Psoas muscle (tissue), 8 donors: ENCODE measurements at places on chromosomes 5 and 9. TPM values are rescaled to one million over a fixed set of nuclear protein-coding genes. Genes with fewer than 3 reads are reported as not detected.

DNA sequence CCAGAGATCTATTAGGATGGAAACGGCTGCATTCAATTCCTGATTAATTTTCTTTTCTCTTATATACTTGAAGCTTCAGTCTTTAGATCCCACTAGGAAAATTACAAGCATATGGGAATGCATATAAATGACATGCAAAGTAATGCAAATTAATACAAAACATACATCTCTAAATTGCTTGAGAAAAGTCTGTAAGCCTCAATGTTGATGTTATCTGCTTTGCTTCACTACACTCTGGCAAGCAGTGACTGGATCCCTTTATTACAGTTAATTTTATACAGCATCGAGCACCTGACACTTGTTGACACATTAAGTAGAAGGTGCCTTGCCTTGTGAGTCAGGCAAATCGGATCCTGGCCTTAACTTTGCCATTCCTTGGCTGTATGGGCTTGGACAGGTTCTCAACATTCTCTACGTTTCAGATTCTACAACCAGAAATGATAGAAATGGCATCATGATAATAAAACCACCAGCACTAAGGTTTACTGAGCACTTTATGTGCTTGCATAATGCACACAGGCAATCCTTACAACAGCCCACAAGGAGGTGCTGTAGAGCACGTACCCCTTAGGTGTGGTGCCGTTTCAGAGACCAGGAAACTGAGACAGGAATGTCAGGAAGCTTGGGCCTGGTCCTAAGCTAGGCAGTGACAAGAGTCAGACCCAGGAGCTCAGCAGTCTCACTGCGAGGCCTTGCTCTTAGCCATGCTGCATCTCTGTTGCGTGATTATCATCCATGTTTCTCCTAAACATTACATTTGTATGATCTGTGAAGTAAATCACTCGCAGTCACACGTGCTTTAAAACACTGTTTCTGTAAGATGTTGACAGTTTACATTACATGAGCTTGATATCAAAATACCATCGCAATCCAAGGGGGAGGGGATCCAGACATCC is 2.7 kb downstream of the GCNT4 start:
- no peak for DNase-seq

- DNase-seq = no peak
Measured at GRCh38 chr5:103523319-103523718, 39.3 kb downstream of the NUDT12 start.

- no peak for DNase-seq
Measured at GRCh38 chr5:2029206-2029605, 146.5 kb upstream of the IRX4 start.

DNA sequence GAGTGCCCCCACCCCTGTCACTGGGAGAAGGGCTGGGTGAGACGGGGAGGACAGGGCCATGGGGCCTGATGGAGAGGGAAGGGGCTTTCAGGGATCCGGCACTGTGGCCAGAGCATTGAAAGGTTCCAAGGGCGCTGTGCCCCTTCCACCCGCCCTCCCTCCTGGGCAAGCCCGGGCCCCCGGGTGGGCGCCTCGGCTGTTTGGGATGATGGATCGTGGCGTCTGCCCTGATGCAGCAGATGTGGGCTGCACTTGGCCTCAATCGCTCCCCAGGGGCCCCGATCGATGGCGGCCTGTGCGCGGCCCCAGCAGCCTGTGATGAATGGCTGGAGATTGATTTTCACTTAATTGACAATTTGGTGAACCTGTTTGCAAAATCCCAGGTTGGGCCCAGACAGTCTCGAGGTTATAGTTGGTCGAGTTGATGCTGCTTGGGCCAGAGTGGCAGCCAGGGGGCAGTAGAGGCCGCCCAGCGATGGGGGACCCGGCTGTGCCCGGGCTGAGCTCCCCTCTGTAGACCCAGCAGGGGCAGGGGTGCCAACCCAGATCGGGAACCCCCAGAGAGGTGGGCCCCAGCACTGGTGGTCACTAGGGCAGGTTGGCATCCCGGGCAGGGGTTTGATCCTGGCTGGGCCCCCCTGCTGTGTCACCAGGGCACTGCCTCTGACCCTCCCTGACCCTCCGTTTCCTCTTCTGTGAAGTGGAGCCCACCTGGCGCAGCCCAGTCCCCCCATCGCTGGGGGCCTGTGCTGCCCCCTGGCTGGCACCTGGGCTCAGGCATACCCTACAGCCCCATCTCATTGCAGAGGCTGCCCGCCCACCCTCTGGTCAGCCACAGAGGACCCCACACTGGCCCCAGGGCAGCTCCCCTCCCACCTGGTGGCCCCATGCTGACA is 34.7 kb downstream of the LHX3 start:
- no peak for DNase-seq

- no peak for DNase-seq
Measured at GRCh38 chr5:123359454-123360200, 63.6 kb downstream of the CEP120 start.

Gene ANKRD18A
- total RNA-seq = not detected

DNA sequence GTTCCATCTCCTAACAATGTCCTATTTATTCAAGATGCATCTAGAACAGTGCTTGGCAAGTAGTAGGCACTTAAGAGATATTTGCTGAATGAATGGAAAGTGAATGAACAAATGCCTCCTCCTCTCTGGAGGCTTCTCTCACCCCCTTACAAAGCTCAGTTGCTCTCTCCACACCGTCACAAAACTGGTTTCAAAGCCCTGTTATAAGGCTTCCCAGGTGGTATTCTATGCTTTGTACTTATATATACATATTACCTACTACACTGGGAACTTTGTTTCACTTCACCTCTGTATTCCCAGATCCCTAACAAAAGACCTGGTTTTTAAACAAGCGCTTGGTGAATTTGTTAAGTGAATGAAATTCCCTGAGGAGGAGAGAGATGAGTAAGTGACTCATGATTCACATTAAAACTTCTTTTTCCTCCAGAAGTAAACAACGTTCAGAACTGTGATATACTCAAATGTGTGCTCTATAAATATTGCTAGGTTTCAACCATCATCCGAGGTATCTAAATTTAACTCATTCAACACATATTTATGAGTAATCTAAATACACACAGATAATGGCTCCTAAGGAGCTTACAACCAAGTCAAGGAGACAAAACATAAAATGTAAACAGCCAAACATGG is 36.0 kb downstream of the DENND1A start:
- no peak for DNase-seq

GRCh38 chr9:92947268-92948037 is at the start of gene FGD3:
Gene FGD3 (plus strand): TSS chr9:92947523. CDS start chr9:92976257, 28,734 bp downstream.
- DNase-seq = no peak

Gene SELENOP
- total RNA-seq = 102 TPM

DNA sequence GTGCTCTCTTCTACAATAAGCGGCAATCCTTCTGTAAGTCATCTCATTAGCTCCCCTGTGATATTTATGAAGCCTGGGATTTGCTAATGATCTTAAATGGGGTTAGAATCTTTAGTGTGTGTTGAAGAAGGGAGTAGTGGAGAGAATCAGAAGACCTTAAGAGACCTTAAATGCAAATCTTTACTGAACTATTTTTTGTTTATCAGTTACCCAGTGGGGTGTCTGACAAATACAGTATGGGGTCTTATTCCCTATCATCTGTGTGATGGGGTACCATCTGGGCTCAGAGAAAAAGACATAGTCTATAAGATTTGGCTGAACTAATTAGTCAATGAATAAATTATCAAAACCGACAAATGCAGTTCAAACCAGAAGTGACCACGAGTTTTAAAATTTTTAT is 378.4 kb upstream of the SGCD start:
- DNase-seq = no peak

Gene GABRB2
- 0.05 TPM for total RNA-seq

- DNase-seq = no peak
Measured at GRCh38 chr5:112270299-112271293, 148.5 kb downstream of the EPB41L4A start.

GRCh38 chr5:141879941-141880738 is 1.9 kb upstream of the PCDH1 start:
- no peak for DNase-seq

- DNase-seq = peak; percentile 40
Measured at GRCh38 chr5:138632900-138633489, 57.8 kb upstream of the HSPA9 start.

Gene ADGRV1
- 0.06 TPM for total RNA-seq

GRCh38 chr5:147996379-147996778 is 67.4 kb upstream of the SPINK5 start:
- no peak for DNase-seq

- no peak for DNase-seq
Measured at GRCh38 chr5:172010278-172010677, 3.8 kb upstream of the FBXW11 start.

DNA sequence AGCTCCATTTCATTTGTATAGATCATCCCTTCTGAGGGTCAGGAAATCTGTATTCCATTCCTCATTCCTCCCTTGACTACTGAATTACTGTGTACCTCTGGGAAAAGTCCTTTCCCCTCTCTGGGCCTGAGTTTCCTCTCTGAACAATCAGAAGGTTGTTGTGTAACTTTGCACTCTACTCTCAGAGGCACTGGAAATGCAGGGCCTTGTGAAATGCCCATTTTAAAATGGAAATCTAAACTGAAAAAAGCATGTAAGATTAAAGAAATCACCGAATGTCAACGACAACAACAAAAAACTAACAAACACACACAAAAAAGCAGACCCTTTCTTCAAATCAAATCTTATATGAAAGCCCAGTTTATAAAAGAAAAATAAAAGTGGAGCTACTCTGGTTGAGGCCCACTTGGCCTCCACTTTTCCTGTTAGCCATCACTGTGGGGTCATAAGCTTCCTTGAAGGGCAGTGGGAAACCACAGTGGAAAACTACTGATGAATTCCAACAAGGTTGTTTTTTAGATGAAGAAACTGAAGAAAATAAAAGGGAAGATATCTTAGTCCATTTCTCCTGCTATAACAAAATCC is 21.6 kb upstream of the GRPEL2 start:
- DNase-seq = no peak

Gene CARTPT
- total RNA-seq = not detected

- DNase-seq = no peak
Measured at GRCh38 chr9:116935149-116935897, 248.2 kb downstream of the TRIM32 start.

DNA sequence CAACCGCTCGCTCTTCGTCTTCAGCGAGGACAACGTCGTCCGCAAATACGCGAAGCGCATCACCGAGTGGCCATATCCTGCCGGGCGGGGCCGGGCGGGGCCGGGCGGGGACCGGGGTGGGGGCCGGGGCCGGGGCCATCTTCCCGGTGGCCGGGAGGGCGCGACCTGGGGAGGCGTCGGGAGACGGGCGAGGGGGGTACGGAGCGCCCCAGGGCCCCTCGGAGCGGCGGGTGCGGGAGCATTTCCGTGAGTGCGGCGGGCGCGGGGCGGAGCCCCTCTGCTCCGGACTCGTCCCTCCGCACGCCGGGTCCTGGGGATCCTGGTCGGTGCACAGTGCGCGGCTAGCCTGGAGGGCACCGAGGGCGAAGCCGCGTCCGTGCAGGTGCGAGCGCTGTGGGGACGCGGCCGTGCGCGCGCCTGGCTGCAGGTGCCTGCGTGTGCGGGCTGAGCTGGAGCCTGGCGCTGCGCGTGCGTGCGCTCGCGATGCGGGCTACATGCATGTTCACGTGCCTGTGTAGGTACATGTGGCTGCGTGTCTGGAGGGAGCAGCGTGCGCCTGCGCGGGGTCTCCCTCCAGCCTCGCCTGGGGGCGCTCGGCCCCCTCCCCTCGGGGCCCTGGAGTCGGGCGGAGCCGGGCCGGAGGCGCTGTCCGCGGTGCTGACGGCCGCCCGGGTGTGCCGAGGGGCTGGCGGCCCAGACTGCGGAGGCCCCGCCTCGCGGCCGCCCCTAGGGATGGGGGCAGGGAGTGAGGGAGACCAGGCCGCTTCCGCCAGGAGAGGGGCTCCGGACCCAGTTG is 762 bp downstream of the CACNA1B start:
- no peak for DNase-seq

GRCh38 chr9:83536332-83536731 is 1.9 kb downstream of the FRMD3 start:
- DNase-seq = no peak

Gene SIT1
- total RNA-seq = 0.34 TPM

Gene CER1
- not detected for total RNA-seq

Gene CHSY3
- total RNA-seq = 2.7 TPM

GRCh38 chr5:36600917-36601527 is 5.4 kb upstream of the SLC1A3 start:
- no peak for DNase-seq

- DNase-seq = peak; percentile 89
Measured at GRCh38 chr9:127336506-127337352, 60.2 kb upstream of the SLC2A8 start.

- DNase-seq = no peak
Measured at GRCh38 chr5:110371725-110372041, 354.8 kb downstream of the TMEM232 start.

GRCh38 chr9:111016426-111017045 is 21.7 kb downstream of the LPAR1 start:
- no peak for DNase-seq

DNA sequence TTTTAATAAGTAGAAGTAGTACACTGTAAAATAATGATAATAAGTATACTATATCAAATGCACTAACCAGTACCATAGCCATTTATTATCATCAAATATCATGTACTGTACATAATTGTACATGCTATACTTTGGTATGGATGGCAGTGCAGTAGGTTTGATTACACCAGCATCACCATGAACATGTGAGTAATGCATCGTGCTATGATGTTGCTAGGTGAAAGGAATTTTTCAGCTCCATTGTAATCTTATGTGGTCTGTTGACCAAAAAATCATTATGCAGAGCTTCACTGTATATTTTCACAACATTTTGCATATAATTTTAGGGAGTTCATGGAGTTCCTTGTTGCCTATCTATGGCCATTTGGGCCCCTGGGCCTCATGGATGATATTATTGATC is 72.2 kb upstream of the HMHB1 start:
- DNase-seq = no peak

DNA sequence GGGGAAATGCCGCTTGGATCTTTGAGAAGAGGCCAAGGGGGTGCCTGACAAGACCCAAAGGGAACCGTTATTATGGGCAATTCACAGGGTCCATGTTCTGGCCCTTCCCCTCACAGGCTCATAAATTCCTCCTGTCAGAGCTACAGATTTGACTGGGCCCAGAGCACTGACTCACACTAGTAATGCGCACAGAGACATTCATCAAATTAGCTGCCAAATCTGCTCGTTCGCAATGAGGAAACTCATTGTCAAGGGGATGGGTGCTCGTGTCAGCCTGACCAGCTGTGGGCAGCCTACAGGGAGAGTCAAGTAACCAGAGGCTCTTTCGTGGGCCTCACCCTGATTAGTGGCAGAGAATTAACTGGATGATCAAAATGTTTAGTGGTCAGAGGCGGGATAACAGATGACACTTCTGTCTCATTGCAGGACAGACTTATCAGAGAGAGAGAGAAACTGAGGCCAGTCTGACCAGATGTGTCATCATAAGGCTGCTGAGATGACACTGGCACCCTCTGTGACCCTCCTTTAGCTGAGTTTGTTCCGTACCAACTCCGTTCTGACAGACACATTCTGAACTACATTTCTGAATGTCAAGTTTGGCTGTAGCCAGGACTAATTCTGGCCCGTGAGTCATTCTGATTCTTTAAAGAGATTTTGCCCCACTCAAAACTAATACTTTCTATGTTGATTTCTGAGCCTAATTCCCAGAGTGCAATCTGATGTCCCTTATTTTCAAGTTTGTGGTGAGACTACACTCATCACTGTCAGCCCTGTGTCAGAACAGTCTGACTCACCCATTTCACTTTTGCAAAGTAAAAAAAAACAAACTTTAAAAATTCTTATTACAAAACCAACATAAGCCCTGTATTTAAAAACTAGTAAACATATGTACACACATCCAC is 377.1 kb downstream of the ACTL7B start:
- peak; percentile 72 for DNase-seq

Gene FBXL7
- total RNA-seq = 1.6 TPM

Gene LTC4S
- 6.7 TPM for total RNA-seq

Gene EGR1
- total RNA-seq = 10.0 TPM
